ENCODE measurements at places on chromosomes 7 and 10.

DNA sequence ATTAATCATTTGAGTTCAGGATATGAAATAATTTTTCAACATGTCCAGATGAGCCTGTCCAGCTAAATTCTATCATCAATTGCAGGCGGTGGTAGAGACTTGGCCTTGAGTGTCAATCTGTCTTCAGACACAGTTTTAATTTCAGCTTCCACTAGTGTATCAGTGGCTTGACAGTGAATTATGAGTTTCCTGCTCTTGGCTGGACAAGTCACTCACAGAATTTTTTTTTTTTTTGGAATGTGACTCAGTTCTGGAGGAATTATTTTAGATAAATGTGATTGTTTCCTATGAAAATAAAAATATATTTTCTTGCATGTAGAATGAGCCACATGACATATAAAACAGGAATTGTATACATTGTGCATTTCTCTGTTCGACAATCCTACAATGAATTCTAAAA, 319.9 kb upstream of the AKR1E2 start:
- DNase-seq: no peak

GRCh38 chr7:72334698-72335097, 77.4 kb downstream of the CALN1 start:
- no peak for DNase-seq

- DNase-seq: no peak
These were observed 194.4 kb downstream of the POU6F2 start for GRCh38 chr7:39172137-39172536.

DNA sequence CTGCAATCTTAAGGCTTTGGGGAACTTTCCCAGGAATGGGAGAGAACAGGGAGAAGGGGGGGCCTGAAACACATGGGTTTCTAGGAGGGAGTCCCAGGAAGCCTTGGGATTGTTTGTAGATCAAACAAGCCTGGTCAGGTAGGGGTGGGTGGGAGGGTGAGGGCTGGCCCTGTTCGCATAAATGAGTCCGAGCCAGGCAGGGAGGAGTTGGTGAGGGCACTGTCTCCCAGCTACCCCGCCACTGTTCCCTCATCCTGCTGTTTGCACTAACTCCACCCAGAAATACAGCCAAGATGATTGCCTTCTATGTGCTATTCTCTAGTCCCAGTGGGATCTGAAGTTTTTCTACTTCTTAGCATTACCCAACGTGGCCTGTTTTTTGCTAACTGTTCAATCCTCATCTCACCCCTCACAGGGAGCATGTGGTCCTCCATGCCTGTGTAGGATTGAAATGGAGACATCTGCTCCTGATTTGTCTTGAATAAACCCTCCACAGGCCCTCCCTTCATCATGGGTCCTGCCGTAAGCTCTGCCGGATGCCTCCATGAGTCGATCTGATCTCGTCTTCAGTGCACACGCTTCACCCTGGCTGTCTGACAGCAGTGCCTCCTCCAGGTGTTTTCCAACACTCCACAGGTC, 257.0 kb downstream of the COBL start:
- no peak for DNase-seq

DNA sequence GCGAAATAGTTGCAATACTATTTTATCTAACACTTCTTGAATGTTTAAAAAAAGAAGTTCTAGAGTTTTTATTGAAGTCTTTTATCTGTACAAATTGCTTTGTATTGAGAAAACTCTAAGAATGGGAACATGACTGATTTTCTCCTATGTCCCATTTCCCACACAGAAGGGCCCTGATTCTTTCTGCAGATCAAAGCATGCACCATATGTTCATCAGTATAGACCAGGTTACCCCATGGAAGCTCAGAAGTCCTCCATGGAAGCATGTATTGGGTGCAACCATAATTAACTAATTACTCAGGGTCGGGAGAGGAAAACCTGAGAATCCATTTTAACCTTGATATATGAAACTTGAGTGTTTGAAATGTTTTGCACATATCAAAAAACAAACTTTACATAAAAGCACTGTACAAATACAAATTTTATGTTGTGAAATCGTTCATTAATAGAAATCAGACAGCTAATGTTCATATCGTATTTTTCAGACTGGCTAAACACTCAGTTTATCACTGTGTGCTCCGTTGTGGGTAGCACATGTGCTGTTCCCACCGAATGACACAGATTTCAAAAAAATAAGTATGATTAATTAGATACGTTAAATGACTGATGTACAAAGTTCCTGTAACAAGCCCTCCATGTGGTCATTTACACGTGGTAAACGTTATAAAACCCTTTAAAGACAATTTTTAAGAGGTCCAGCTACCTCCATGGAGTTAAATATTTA, 71.5 kb downstream of the PTF1A start:
- no peak for DNase-seq

DNA sequence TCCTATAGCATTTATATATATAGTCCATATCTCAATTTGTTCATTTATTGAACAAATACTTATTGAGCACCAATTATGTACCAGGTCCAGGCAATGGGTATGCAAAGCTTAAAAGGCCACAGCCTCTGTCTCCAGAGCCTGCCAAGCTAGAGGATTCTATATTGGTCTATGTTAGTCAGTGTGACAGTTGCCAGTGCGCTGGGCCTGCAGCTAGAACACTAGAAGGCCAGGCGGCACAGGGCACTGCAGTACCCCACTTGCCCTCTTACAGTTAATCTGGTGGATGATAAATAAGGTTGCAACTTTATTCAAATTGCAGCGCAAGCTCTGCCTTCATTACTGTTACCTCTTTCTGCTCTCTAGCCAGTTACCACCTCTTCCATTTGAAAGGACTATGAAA, 68.8 kb downstream of the PPP1R3C start:
- no peak for DNase-seq

GRCh38 chr10:116973371-116973905, 31.5 kb downstream of the SHTN1 start:
- DNase-seq: no peak

GRCh38 chr10:132306343-132306685, 1.4 kb downstream of the STK32C start:
- DNase-seq: no peak

Measured in CD4-positive, alpha-beta T cell treated with Interleukin-4 for 4 hours (primary cell).